ENCODE measurements at places on chromosomes 1 and 21.

GRCh38 chr1:20202166-20202565 is 15.8 kb upstream of the PLA2G2C start:
- no peak for DNase-seq

GRCh38 chr1:64179588-64179987 is 23.8 kb upstream of the UBE2U start:
- DNase-seq = no peak

- DNase-seq = peak; percentile 14
Observed at GRCh38 chr1:246271516-246271915, 235.6 kb downstream of the SMYD3 start.

DNA sequence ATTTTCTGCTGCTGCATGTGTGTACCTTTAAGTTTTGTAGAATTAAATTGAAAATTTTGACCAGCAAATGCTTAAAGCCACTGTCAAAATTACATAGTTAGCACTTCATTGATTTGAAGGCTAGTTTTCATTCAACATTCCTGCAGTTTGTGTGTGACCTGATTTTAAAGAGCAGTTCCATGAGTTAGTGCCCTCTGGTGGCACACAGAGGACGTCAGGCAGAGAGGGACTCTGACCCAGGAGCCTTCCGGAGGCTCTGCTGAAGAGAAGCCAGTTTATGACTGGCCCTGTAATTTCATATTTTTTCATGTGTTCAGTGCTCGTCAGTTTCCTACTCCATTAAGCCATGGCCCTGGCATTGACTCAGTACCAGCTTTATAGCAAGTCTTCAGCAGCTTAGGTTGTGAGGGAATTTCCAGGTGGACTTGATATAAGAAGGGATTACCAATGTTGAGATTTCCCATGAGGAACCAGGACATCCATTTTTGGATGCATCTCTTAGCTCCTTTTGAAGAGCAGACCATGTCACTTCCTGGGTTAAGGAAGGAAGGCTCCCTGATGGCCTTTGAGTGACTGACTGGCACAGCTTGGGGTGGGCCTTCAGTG is 104.7 kb downstream of the CAMTA1 start:
- peak; percentile 60 for DNase-seq

GRCh38 chr1:165890684-165891083 is 63.3 kb downstream of the UCK2 start:
- DNase-seq = no peak

DNA sequence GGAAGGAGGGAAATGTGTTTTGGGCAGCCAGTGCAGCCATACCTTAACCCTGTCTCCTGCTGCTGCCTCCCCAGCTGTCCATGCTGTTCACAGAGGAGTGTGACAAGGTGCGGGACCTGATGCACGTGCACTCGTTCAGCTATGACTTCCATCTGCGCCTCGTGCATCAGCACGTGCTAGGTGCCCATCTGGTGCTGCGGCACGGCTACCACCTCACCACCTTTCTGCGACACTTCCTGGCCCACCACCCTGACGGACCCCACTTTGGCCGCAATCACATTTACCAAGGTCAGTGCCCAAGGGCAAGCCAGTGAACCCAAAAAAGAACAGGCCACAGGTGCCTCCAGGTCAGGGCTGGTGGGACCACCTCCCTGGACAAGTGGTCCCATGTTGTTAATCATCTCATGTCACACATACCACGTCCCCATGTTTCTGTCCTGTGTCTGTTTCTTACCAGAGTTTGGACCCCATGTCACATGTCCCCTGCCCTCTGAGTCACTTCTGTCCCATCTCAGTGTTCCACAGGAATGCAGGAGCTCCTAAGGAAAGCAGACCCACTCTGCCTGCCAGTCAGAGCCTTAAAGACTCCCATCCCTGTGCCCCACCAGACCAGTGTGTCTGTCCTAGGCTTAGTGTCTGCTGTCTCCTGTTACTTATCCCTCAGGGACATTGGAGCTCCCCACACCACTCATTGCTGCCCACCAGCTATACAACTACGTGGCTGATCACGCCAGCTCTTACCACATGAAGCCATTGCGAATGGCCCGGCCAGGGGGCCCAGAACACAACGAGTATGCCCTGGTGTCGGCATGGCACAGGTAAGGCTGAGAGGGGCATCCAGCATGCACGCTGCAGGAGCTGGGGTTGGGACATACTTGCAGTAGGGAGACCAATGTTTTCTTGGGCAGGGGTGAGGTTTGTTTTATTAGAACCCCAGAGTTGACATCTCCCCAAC is 6.6 kb downstream of the HYI start:
- DNase-seq = no peak

DNA sequence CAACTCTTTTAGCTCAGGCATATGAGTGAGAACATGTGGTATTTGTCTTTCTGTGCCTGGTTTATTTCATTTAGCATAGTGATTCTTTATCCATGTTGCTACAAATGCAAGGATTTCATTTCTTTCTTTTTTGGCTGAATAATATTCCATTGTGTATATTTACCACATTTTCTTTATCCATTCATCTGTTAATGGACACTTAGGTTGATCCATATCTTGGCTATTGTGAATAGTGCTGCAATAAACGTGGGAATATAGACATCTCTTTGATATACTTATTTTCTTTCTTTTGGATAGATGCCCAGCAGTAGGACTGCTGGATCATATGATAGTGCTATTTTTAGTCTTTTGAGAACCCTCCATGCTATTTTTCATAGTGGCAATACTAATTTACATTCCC is 30.8 kb downstream of the ASB17 start:
- no peak for DNase-seq

DNA sequence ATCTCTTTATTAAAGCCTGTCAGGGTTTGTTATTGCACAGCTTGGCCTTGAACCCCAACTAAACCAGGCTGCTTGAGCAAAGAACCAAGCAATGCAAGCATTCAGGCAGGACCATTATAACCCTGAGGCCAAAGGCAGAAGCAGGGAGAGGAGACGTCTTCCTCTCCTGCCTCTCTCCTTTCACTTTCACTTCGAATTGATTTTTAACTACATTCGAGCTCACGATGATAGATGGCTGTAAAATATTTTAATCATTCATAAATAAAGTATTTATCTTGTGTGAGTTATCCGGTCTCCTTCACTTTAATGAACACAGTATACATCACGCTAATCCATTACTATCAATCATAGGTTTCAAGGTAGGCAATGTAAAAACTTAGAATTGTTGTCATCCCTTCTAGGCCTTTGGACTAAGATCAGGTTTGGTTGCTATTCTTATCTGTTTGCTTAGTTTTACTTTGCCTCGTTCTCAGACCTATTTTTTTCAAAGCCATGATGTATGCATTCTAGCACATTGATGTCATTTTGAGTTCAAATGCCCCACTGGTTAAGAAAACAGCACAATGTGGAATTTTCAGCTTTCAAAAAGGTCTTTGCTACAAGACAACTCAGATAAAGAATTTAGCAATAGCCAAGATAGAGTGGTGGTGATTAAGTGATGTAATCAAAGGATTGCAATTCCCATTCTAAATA is 480.2 kb upstream of the RUNX1 start:
- DNase-seq = peak; percentile 33

GRCh38 chr1:39957299-39958015 is 2.5 kb downstream of the MFSD2A start:
- DNase-seq = no peak

GRCh38 chr1:182478238-182478637 is 28.3 kb downstream of the RGSL1 start:
- no peak for DNase-seq

GRCh38 chr1:181038399-181038873 is 4.7 kb downstream of the MR1 start:
- peak; percentile 76 for DNase-seq

- DNase-seq = no peak
Observed at GRCh38 chr1:156251527-156251926, 3.7 kb upstream of the PAQR6 start.

DNA sequence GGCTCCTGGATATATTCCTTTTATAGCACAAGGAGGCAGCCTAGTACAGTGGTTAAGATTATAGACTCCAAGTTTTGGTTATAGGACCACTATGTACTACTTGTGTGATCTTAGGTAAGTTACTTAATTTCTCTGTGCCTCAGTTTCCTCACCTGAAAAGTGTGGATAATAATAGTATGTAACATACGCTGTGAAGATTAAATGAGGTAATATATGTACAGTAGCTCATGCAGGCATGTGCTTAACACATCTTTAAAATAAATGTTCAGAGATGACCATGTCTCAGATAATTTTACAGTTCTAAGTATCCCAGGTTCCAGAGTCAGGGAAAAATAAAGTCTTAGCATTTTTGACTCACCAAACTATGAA is 55.7 kb upstream of the TRABD2B start:
- DNase-seq = no peak

DNA sequence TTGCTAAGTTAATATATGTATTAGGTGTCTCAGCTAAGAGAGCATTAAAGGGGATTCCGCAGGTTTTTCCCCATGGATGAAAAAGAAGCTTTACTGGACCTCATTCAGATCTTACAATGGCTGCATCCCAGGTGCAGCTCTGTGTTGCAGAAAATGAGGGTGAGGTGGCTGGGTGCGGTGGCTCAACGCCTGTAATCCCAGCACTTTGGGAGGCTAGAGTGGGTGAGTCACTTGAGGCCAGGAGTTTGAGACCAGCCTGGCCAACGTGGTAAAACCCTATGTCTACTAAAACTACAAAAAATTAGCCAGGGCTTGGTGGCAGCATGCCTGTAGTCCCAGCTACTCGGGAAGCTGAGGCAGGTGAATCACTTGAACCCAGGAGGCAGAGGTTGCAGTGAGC is 58.5 kb upstream of the MORC3 start:
- DNase-seq = no peak

- no peak for DNase-seq
Observed at GRCh38 chr1:205108464-205108863, 13.3 kb downstream of the RBBP5 start.

- no peak for DNase-seq
Observed at GRCh38 chr1:67540025-67540732, 110.0 kb upstream of the SERBP1 start.

- DNase-seq = peak; percentile 57
Observed at GRCh38 chr1:244730153-244730933, 77.4 kb downstream of the DESI2 start.

- no peak for DNase-seq
Observed at GRCh38 chr1:213138391-213138790, 87.3 kb downstream of the RPS6KC1 start.

GRCh38 chr1:59290193-59290949 is 6.5 kb upstream of the FGGY start:
- DNase-seq = peak; percentile 37

GRCh38 chr1:43007377-43008114 is 48.9 kb upstream of the SLC2A1 start:
- DNase-seq = no peak

- no peak for DNase-seq
Observed at GRCh38 chr1:232468249-232468648, 161.7 kb downstream of the SIPA1L2 start.

GRCh38 chr1:170886460-170886859 is 48.9 kb upstream of the MROH9 start:
- no peak for DNase-seq

GRCh38 chr1:13737398-13737797 is 37.4 kb downstream of the PRDM2 start:
- DNase-seq = no peak

DNA sequence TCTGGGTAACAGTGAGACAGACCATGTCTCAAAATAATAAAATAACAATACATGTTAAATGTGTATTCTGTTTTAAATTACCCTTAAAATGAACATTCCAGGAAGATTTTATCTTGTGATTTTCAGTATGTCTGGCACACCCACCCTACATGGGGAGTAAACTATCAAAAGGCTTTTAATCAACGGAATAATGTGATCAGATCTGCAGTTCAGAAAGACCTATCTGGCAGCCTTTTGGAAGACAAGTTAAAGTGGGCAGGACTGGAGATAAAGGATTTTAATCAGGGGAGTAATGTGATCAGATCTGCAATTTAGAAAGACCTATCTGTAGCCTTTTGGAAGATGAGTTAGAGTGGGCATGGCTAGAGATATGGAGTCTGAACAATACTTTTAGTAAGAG is 10.1 kb downstream of the MED8 start:
- no peak for DNase-seq

- no peak for DNase-seq
Observed at GRCh38 chr1:55095095-55095494, 55.7 kb downstream of the PCSK9 start.

DNA sequence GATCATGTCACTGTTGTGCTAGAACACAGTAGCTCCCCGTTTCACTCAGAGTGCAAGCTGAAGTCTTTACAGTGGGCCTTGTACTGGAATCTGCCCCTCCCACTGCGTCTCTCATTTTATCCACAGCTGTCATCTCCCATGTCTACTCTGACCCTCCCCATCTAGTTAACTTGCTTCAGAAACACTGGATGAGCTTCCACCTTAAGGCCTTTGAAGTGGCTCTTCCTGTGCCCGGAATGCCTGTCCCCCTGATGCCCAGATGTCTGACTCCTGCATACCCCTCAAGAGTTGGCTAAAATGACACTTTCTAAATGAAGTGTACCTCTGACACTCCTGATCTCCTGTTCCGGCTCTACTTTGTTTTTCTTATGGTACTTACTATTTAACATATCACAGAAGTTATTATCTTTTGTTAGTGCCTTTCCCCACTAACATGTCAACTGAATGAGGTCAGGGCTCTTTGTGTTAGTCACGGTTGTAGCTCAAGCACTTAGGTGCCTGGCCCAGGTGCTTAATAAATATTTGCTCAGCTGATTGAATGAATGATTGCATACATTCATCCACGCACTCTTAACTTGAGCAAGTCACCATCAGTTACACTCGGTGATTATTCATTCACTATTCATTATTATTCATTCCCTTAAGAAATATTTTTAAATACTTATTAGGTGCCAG is 13.3 kb downstream of the ARV1 start:
- no peak for DNase-seq

DNA sequence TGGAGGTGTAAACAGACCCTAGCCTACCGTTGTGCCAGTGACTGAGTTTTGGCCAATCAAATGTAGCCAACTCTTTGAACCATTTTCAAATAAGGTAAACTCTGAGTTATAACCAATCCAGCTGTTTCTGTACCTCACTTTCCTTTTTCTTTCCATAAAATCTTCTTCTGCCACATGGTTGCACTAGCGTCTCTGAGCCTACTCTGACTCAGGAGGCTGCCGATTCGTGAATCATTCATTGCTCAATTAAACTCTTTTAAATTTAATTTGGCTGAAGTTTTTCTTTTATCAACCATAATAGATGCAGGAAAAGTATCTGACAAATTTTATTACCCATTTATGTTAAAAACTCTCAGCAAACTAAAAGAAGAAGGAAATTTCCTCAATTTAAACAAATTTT is 111.5 kb upstream of the LYPLAL1 start:
- no peak for DNase-seq

- DNase-seq = no peak
Observed at GRCh38 chr1:231679109-231679508, 52.5 kb downstream of the DISC1 start.

- DNase-seq = no peak
Observed at GRCh38 chr1:61050541-61051442, 31.6 kb upstream of the NFIA start.

DNA sequence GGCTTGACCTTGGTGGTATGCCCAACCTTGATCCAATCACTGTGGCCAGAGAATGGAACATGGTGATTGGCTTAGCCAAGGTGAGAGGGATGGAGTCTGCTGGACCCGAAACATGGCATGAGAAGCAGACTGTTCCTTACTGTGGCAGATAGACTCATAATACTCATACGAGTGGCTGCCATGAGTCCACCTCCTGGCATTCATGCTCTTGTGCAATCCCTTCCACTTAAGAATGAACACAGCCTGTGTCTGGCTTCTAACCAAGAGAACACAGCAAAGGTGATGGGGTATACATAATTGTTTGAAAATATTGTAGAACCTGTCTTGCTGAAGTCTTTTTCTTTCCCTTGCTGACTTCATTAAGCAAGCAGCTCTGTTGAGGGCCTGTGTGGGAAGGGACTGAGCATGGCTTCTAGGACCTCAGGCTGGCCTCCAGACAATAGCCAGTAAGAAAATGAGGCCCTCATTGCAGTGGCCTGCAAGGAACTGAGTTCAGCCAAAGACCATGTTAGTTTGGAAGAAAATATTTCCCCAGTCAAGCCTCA is 85.9 kb downstream of the ZNF281 start:
- DNase-seq = peak; percentile 60

All from fibroblast of upper back skin (primary cell).